ENCODE measurements at places on chromosomes 12 and 14.

GRCh38 chr12:998020-998874, 7.2 kb downstream of the ERC1 start:
- DNase-seq = no peak

DNA sequence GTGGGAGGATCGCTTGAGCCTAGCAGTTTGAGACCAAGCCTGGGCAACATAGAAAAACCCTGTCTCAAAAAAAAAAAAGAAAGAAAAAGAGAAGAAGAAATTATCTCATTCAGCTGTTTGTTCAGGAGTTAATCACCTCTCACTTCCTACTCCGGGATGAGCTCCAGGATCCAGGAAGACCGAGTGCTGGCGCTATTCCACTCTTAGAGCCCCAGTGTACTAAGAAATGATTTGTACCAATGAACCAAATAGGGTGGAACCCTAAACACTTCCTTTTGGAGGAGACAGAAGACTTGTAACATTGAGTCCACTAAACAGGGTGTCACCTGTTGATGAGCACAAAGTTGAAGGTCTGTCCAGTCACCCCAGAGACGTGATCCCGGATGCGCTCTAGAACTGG, 3.6 kb downstream of the ALKBH2 start:
- no peak for DNase-seq

DNA sequence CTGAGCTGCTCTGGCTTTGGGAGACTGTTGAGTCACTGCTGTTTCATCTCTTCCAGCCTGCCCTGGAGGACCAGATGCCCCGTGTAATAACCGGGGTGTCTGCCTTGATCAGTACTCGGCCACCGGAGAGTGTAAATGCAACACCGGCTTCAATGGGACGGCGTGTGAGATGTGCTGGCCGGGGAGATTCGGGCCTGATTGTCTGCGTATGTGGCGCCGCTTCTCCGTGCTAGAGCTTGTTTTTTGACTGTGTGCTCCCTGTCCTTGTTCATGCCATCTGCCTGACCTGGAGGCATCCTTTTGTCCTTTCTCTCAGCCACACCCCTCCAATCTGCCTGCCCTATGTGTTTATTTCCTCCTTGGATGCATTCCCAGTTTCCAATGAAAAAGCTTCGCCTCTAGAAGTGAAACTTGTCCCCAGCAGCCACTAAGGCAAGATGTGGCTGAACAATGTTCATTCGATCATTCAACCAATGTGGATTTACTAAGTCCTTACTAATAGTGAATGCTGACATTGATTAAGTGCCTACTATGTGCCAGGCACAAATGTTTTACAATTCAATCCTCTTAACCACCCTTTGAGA, 98.6 kb downstream of the NT5DC3 start:
- no peak for DNase-seq

- DNase-seq = no peak
These were observed 372.9 kb downstream of the APAF1 start for GRCh38 chr12:99017971-99018370.

DNA sequence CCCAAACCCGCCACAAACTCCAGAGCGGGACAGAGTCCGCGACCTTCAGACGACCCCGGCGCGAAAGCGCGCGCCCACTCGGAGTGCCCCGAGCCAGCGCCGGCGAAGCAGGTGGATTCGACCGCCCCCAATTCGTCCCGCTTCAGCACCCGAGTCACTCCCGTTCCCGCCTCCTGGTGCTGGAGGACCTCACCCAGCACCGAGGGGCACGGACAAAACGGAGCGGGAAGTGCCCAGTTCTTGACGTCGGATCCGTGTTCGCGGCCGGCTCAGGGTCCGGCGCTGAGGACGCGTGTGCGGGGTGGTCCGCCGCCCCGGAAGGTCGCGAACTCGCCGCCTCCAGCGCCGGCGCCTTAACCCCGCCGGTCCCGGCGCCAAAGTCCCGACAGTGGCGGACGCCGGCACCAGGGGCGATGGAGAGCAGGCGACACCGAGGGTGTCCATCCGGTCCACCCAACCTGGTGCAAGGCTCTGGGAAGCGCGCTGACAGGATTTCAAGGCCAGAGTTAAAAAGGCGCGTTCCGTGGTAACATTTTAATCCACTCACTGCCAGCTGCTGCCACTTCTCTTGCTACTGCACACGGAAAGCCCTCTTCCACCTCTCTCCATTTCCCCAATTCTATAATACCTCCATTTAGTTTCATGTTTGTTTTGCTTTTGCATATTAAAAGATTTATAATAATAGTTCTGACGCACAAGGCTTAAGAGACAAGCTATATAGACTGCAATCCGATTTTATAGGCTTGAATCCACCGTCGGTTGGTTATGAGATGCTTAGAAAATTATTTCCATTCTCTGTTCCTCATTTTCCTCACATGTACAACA, 240.0 kb upstream of the CPNE8 start:
- no peak for DNase-seq

GRCh38 chr14:24250354-24250753, 7.9 kb upstream of the TINF2 start:
- DNase-seq = no peak

GRCh38 chr12:113155646-113156045, 6.1 kb downstream of the CFAP73 start:
- no peak for DNase-seq

- DNase-seq = no peak
These were observed 315.7 kb downstream of the NAV3 start for GRCh38 chr12:78146365-78146772.

DNA sequence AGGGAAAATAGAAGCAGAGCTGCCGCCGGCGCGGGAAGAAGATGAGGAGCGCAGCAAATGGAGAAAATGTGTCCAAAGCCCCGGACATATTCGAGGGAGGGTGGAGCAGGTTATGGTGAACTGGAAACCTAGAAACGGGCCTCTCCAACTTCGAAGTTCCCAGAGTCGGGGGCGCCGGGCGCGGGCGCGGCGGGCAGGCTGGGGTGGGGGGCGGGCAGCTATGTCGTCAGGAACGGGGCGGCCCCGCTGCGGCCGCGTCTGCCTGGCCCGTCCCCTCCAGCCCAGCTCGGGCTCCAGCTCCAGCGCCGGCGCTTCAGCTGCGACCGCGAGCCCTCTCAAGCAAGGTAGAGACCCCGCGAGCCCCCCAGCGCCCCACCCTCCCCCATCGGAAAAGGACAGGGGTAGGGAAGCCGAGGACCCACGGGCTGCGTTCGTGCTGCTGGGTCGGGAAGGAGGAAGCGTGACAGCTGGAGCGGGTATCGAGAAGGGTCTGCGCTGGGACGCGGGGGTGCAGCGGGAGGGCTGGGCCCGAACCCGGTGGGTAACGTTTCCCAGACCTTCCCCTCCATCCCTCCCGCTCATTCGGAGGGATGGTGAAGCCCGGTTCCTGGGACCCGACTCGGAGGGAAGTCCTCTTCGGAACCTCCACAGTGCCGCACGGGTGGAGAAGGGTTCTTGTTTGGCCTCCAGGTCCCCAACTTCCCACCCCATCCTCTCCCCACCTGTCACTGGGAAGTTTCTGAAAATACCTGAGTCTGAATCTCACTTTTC, 1.0 kb downstream of the DGKA start:
- DNase-seq = no peak

DNA sequence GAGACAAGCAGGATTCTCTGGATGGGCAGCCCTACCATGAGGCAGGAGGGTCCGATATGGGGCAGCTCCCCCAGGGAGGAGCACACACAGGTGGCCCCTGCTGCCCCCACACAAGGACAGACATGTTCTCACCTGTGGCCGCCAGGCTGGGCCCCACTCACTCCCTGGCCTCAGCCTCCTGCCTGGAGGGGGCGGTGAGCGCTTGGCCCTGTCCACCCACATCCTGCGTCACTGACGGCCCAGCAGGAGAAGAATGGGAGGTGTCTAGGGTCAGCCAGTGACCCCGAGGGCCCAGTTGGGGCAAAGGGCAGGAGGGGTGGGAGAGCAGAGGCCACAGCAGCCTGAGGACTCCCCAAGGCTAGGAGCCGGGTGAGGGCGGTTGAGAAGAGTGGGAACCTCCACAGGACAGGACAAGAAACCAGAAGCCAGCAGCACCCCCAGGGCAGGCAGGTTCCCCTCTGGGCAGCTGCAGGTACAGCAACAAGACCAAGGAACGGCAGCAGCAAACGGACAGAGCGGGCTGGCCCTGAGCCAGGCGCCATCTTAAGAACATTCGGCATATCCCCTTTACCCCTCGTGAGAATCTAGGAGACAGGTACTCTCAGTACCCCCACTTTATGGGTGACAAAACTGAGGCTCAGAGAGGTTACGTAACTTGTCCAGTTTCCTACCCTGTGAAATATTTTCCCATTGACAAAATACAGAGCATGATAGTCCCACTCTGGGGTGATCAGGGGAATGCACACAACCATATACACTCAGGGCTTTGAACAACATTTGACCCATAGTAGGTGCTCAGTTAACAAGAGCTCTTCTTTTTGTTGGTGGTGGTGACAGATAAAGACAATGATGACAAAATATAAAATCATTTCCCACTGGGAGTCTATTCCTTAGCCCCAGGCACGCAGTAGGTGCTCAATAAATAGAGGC, 74.3 kb downstream of the NCOR2 start:
- no peak for DNase-seq

DNA sequence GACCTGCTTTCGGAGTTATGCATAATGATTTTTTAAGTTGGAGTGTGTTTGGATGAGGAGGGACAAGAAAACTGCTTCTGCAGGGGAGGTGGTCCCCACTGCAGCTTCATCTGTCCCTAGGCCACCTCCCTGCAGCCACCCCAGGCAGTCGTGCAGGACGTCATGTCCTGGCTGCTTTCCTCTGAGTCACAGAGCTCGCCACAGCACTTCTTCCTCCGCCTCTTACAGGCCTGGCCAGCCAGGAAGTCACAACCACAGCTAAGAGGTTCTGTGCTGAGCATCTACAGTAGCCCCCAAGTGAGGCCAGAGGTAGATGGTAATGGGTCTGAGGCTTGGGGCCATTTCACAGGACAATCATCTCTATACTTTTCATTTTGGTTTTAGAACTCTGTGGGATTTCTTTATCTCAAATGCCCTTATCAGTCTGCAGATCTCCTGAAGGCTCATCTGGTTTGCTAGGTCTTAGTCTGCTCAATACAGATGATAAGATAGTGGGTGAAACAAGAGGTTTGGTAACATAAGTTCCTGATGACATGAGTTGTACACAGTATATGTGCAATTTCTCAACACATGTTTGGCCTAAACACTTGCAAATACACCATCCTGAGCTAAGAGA, 106.4 kb downstream of the ARF6 start:
- DNase-seq = peak; percentile 4

DNA sequence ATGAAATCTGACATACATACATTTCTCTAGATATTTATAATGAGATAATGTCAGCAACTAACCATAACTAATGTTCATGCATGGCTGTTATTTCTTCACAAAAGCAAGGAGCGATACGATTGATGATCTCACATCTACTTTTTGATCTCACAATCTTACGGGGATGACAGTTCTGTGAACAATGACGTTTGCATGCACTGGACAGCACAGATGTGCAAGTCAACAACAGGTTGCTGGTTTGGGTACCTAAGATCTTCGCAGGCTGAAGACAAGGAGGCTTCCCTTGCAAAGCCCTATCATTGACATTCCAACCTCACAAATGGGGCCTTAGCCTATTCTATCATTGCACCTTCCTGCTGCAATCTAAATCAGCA, 53.6 kb downstream of the C12orf42 start:
- no peak for DNase-seq

DNA sequence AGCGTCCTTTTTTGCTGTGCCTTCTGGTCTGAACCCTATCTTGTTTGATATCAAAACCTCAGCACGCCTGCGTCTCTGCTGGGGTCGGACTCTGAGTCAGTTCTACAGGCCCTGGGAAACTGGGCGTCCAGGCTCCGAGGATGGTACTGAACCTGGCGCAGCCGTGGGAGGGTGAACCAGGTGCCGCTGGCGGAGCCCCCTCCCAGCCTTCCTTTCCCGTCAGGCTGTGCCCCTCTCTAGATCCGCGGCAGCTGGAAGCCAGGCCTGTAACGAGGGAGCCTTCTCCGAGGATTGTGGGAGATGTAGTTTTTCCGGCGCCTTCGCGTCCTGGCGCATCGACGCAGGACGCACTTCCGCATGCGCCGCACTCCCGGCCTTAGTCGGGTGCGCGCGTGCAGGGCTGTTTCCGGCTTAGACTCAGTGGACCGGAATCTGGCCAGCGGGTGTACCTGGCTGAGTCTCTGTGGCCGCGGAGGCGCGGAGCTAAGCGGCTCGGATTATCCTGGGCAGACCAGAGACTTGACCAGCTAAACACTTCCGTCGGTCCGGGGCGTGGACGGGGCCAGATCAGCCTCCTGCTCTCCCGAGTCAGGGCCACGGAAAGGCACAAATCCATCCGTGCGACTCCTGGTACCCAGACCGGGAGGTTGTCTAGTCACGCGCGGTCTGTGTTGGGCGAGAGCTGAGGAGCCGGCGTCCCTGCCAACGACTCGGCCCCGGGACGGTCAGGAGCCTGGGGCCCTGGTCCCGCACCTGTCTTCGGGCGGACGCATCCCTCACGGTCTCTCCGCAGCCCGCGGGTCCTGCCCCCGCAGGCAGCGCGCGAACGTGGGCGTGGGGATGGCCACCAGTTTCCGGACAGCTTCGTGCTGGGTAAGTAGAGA, at the start of gene ZNF26:
Gene ZNF26 (plus strand): TSS at position 367 of the 884 bp plus-strand sequence. CDS start 474 bp downstream, at position 841.
- peak; percentile 65 for DNase-seq

DNA sequence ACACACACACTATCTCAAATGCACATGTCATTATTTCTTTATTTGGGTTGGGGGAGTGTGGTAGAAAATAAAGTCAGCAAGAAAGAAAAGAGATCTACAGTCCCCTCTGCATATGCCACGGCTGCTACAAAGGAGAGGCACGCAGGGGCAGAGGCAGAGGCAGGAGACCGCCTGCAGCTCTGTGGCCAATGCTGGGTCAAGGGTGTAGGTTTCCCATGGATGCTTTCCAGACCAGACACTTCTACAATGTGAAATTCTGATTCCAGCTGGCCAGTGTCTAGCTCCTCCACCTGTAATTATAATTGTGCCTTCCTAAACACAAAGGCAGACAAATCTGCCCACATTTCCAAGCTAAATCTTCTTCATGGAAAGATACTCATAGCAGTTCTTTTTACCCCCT, 19.2 kb downstream of the VPS37B start:
- no peak for DNase-seq

DNA sequence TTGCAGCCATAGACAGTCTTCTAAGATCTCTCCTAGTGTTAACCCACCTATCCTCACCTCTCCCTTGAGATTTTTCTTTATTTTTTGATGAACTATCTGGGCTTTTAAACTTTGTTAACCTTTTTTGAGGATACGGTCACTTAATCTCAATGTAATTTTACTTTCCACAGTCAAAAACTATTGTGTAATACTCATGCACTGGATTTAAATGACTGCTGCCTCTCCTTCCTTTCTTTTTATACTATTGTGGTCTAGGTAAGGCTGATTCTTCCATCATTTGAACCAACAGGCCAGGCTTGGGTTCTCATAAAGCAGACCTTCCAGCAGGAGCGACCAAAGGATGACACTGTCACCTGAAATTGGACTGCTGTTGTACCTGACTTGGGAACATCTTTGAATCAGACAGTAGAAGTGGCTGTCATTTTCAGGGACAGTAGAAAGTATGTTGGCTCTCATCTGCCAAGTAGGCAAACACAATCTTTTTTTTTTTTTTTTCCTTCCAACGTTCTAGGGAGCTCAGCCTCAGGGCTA, 689 bp upstream of the PDE3A start:
- no peak for DNase-seq

- DNase-seq = no peak
These were observed 48.7 kb downstream of the CCDC60 start for GRCh38 chr12:119383206-119383605.

All from SIG-M5 (cell line).